NB4 (cell line): ENCODE measurements at places on chromosomes 16 and 17.

DNA sequence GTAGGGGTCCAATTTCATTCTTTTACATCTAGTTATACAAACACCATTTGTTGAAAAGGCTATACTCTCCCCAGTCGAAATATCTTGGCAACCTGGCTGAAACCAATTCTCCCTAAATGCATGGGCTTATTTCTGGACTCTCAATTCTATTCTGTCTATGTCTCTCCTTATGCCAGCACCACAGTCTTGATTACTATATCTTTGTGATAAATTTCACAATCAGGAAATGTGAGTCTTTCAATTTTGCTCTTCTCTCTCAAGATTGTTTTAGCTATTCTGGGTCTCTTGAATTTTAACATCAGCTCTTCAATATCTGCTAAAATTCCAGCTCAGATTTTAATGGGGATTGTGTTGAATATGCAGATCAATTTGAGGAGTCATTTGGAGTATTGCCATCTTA, 5.9 kb upstream of the TRIM25 start:
- no peak for DNase-seq

- DNase-seq: no peak
Observed at GRCh38 chr16:5607169-5607568, 509.6 kb upstream of the EEF2KMT start.

DNA sequence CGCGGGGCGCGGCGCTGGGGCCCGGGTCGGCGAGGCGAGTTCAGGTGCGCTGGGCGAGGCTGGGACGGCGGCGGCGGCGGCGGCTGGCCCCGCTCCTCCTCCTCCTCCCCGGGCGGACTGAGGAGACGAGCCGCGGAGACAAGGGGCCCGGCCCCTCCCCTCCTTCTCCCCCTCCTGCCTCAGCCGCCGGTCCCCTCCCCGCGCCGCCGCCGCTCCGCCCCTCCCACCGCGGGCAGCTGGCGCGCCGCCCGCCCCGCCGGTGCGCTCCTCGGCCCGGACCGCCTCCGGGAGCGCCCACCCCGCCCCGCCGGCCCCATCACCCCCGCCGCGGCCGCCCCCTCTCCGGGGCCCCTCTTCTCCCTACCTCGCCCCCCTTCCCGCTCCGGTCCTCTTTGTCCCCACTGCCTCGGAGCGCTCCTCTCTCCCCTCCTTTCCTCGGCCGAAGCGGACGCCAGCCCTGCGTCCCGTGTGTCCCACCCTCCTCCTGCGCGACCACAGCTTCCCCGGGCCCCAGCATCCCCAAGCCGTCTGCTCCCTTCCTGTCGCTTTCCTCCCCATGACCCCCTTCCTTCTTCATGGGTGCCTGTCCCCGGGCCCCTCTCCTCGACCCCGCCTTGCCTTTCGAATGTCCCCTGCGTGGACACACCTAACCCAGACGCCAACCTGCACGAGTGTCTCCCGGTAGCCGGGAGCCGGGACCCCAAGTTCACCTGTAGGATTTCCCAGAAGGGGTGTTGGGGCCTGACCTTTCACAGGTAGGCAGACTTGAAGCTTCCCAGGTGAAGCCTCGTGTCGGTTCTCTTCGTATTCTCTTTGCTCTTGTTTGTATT, at the start of gene TOX3:
TOX3 (minus strand) TSS at position 140 of the 830 bp plus-strand sequence. CDS start 420 bp downstream, outside the sequence.
- DNase-seq: no peak

GRCh38 chr17:1557355-1558095, 5.1 kb downstream of the PITPNA start:
- no peak for DNase-seq

GRCh38 chr17:76986365-76986764, 118.2 kb downstream of the MGAT5B start:
- no peak for DNase-seq

- no peak for DNase-seq
Observed at GRCh38 chr16:66703406-66704215, 7.1 kb upstream of the CMTM4 start.

DNA sequence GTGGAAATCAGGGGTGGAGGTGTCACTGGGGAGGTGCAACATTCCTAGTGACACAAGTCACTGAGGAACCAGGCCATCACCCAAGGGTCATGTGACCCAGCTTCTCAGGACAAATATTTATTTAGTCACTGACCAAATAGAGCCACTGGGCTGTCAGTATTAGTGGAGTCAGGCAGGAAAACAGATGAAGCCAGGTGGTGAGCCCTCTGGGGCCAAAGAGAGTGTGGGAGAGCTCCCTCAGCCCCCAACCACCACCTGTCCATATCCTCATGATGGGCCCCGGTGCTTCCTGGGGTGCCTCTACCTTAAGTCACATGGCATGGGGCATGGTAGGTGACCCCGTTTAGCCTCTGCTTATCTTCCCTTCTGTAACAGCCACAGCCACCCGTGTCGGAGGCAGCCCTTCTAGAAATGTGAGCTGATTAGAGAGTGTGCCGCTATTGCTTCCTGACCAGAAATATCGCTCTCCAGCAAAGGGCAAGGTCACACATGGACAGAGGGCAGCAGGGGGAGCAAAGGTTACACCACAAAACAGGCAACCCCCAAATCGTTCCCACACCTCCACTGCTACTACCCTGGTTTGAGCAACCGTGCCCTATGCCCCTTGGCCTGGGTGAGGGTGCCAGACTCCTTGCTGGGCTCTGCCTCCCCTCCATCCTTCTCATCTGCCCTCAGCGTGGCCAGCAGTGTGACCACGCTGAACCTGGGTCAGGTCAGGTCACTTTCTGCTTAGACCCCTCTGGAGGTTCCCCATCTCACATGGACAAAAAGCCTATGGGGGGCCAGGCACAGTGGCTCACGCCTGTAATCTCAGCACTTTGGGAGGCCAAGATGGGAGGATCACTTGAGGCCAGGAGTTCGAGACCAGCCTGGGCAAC, 8.6 kb upstream of the AKTIP start:
- DNase-seq: no peak

GRCh38 chr17:54028986-54029580, 206.4 kb downstream of the KIF2B start:
- DNase-seq: no peak

GRCh38 chr16:26988186-26988585, 78.5 kb upstream of the C16orf82 start:
- no peak for DNase-seq

DNA sequence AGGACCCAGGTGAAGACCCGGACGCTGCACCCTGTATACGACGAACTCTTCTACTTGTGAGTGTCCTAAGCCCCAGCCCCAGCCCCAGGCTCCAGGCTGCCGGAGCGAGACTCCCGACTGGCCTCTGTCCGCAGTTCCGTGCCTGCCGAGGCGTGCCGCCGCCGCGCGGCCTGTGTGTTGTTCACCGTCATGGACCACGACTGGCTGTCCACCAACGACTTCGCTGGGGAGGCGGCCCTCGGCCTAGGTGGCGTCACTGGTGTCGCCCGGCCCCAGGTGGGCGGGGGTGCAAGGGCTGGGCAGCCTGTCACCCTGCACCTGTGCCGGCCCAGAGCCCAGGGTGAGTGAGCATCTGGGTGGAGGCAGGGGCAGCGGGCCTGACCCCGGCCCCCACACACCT, 3.7 kb downstream of the TSR3 start:
- DNase-seq: no peak

- no peak for DNase-seq
Observed at GRCh38 chr16:4745274-4745569, 10.9 kb downstream of the DNAAF8 start.

GRCh38 chr17:9057310-9057709, 36.0 kb downstream of the NTN1 start:
- no peak for DNase-seq

DNA sequence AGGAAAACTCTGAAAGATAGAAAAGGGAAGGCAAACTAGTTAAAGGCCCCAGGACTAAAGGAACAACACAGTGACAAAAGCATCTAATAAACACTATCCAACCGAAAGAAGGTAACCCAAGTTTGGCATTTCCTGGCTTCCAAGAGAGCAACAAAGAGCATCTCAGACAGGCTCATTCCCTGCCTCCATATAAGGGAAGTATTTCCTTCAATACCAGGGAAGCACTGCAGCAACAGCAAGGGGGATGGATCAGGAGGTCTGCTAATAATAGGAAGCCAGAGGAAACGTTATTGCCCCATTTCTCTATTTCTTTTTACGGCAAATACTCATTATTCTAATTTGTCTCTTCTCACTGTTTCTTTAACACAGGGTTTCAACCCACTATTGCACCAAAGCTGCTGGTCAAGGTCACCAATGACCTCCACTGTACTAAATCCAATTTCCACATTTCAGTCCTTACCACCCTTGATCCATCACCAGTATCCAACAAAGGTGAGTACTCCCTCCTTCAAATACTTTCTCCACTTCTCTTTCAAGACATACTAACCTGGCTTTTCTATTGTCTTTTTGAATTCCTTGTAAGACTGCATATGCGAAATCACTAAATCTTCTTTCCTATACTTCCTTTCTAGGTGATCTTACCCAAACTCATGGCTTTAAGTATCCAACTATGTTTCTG, 86.1 kb downstream of the KANSL1 start:
- DNase-seq: no peak

DNA sequence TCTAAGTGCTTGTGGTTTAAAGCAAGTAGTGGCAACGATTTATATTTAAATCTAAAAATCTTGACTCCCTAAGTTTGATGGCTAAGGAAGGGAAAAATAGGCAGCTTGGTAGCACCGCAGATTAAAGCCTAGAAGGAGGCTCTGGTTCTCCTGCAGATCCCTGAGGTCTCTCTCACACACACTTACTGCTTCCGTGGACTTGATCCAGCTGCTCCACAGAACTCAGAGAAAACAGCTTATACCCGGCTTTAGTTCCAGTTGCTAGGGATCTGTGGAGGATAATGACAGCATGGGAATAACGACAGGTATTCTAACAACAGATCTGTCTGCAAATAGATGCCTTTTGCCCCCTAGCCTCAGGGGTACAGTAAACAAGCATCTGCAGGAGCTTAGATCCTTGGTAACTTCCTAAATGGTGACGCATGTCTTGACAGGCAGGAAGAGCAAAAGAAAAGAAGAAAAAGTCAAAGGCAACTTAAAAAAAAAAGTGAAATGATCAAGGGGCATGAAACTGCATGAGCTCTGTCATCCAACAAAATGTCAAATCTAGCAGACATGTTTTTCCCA, 4.5 kb downstream of the WIPI1 start:
- no peak for DNase-seq

DNA sequence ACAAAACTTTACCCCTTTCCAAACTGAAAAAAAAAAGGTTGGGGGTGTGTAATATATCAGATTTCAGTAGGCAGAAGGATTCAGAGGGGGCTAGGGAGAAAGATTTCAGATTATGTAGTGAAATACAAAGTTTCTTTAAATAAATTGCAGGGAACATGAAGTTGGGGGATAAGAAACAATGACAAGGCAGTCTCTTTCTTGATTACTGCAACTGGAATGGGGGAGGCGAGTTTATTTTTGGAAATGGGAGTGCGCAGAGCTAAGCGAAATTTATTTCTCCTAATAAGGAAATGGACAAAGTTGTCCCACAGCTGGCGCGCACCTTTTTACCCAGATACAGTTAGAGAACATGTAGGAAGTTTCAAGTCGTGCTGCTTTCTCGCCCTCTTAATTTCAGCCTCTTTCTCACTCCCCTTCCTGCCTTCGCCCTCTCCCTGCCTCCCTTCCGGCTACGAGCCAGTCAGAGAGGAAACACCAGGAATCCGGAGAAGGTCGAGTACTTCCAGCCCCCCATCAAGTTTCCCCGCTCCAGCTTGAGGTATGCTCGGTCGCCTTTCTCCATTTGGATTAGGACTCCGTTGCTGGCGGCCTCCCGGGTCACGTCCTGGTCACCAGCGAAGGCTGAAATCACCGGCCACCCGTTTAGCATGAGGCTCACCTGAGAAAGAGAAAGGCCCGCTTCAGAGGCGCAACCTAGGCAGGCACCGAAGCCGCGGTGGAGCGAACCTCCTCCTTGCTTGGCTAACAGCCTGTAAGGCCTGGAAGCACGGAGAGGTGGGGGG, 2.5 kb downstream of the CBLN1 start:
- DNase-seq: no peak

GRCh38 chr17:47162013-47162622, 27.0 kb downstream of the CDC27 start:
- DNase-seq: no peak

- no peak for DNase-seq
Observed at GRCh38 chr16:23359092-23359760, 57.1 kb downstream of the SCNN1B start.

- no peak for DNase-seq
Observed at GRCh38 chr16:84446596-84447392, 57.7 kb downstream of the MEAK7 start.

- no peak for DNase-seq
Observed at GRCh38 chr17:81025065-81025740, 9.7 kb upstream of the BAIAP2 start.

GRCh38 chr16:14029658-14030057, 41.5 kb upstream of the MRTFB start:
- DNase-seq: no peak

GRCh38 chr16:27822529-27822928, 241.0 kb downstream of the GSG1L start:
- no peak for DNase-seq

DNA sequence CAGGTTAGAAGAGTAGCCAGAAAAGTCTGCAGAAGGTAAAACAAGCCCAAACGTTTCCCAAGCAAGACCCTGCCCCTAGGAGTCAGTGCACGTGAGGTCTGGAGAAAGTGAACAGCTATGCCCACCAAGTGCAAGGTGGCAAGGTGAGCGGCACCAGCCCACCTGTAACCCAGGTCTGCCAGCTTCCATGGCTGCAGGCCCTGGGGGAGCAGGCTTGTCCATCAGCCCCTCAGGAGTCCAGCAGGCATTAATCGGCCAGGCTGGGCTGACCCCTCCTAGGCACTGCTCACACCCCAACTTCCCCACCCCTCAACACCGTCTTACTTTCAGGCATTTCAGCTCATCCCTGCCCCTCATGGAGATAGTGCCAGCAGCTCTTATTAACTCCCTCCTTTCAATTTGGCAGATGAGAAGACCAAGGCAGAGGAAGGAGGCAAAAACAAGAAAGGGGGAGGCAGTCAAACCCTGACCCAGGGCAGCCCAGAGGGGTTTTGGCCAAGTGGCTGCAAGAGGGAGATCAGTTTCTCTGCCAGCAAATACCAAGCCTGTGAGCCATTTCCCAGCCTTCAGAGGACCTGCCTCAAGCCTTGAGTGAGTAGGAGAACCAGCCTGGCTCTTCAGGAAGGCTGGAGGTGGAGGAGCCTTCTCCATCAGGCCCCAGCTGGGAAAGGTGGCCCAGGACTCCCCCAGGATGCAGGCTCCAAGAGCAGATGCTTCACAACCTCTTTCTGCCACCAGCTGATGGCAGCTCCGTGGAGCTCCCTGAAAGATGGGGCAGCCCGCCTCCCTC, 14.7 kb downstream of the BEAN1 start:
- DNase-seq: no peak

GRCh38 chr16:52611817-52612673, 65.1 kb upstream of the TOX3 start:
- DNase-seq: no peak

DNA sequence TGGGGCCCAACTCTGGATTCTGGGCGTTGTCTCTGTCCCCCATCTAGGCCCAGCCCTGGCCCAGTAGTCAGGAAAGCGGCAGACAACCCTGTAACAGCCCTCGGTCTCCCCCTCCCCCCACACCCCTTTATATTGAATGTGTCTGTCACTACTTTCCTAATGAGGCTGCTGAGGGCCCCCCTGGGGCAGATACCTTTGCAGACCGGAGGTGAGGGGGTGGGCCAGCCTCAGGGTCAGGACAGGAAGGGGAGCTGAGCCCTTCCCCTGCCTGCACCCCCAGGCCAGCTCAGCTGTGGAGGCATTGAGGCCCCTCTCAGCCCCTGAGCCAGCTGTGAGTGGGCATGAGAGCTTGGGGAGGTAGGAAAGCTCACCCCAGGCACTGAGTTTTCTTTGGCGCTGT, 17.1 kb downstream of the RAI1 start:
- no peak for DNase-seq

GRCh38 chr17:78250891-78251772, 19.7 kb downstream of the TMEM235 start:
- peak; percentile 85 for DNase-seq

- DNase-seq: no peak
Observed at GRCh38 chr16:54585998-54586340, 299.4 kb upstream of the IRX3 start.
